Inflammatory macrophage (primary cell): ENCODE measurements at places on chromosomes 7 and 10.

- no peak for DNase-seq
These were observed 116.3 kb upstream of the SHH start for GRCh38 chr7:155928583-155928982.

DNA sequence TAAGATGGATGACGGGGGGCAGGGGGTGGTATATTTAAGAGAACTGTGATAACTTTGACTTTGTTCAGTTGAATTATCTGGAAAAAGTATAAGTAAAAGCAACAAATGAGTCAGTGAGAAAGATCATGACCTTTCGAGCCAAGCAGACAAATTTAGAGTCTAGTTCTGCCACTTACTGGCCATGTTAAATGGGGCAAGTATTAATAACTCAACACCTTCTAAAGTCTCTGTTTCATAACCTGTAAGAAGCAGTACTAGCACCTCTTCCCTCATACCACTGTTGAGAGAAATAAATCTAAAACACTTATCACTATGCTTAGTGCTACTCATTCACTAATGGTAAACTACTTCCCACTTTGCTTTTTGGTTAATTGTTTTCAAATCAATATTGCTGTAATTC, 604.4 kb upstream of the LRRN3 start:
- DNase-seq: no peak

DNA sequence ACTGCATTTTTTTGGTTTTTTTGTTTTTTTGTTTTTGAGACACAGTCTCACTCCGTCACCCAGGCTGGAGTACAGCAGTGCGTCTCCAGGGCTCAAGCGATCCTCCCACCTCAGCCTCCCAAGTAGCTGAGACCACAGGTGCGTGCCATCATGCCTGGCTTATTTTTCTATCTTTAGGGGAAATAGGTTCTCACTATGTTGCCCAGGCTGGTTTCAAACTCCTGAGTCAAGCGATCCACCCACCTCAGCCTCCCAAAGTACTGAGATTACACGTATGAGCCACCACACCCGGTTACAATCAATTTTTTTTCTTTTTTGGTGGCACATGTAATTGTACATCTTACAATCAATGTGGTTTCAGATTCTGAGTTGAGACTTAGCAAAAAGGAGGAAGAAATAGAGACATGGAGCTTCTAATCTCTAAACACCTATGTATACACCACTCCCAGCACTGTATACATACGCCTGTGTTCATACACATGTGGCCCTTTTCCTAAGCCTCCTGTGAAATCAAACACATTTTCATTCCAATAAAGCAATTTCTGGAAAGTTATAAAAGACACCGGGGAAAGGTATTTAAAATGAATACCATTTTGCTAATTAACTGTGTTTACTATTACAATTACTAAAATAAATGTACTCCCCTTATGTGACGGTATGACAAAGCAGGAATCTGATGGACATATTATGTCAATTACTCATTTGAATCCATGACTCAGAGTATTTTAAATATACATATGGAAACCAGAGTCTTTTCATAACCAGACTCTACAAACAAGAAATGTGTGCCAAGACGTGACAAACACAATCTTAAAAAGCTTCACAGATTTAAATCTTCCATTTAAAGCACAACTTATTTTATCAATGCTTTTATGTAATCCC, 40.9 kb downstream of the SMURF1 start:
- DNase-seq: no peak

DNA sequence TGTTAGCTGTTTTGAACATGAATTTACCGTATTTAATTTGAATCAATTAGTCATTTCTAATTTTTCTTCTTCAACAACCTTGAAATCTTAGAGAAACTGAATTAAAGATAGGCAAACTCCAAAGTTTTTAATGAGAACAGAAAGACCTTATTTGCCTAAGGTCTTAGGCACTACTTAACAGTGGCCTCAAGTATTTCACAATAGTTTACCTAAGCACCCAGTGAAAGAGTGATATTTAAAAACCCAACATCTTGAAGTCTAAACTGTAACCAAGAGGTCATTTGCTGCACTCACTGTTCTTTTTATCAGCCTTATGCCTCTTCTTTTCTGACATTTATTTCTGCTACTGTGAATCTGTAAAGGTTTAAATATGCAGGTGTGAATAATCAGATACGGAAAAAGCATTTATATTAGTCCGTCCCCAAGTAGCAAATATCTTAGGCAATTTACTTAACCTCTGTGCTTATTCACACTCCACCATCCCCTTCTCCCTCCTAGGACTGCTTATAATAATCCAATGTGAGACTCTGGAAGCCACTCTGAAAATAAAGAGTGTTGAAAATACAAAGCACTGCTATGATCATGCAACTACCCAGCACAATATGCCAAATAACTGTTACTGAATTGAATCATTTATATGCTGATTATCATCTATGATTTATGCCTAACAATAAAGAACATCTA, 105.7 kb downstream of the ELAPOR2 start:
- no peak for DNase-seq

GRCh38 chr7:17690030-17690429, 250.3 kb downstream of the SNX13 start:
- peak; percentile 79 for DNase-seq

DNA sequence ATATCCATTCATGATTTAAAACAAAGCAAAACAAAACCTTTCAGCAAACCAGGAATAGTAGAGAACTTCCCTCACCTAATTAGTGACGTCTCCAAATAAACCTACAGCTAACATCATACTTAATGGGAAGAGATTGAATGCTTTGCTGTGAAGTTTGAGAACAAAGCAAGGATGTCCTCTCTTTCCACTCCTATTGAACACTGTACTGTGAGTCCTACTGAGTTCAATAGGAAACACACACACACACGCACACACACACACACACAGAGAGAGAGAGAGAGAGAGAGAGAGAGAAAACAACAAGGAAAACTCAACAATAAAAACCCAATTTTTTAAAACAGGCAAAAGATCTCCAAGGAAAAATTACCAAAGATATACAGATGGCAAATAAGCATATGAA, 32.3 kb downstream of the PODXL start:
- DNase-seq: no peak

GRCh38 chr7:114689406-114689805, 232.5 kb upstream of the MDFIC start:
- DNase-seq: no peak

- DNase-seq: no peak
These were observed 11.7 kb downstream of the SLC39A12 start for GRCh38 chr10:17963431-17963830.

- no peak for DNase-seq
These were observed 512.0 kb downstream of the KIF20B start for GRCh38 chr10:90213346-90213745.

GRCh38 chr7:130091999-130092398, 21.7 kb downstream of the KLHDC10 start:
- no peak for DNase-seq

DNA sequence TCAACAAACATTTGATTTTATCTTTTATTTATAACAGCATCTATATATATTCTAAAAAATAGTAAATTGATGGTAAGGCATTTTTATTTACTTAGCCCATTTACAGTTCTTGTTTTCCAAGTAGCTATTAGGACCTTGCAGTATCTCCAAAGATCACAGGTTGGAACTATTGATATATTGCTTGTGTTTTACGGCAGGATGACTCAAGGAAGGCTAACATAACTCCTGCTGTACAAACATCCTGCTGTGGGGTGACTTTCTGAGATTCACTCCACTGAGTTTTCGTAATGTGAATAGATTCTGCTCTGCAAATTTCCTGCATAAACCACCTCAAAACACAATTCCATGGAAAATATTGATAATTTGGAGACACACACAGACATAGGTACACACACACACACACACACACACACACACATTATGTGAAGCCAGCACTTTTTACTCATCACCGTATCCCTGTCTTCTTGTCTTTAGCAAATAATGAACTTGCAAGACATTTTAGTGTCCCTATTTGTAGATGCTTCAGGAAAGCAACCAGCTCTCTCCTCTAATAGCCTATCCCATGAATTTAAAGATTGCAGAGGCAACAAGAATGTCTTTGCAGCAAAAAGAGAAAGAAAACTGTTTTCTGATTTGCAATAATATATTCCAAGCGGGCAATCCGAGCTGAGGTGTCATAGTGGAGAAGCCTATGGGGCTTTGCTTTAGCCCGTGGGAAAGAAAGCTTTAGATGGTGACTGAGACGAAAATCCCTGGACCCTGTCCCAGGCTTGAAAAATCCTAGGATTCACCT, 722 bp downstream of the AGR2 start:
- no peak for DNase-seq

DNA sequence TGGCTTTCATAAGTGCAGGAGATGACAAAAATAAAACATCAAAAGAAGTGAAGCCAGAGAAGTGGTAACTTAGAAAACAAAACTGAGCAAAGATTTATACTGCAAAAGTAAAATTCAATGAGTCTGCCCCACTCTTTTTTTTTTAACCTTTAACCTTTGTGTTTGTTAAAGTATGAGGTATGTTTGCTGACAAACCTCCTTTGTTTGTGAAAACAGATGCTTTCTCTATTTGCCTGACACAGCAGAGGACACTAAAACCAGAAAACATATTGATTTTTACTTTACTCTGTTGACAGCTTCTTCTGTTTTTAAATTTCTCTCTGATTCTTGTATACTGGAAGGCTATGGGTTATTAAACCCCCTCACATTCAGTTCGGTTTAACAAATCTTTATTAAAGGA, 57.6 kb downstream of the SGMS1 start:
- no peak for DNase-seq

DNA sequence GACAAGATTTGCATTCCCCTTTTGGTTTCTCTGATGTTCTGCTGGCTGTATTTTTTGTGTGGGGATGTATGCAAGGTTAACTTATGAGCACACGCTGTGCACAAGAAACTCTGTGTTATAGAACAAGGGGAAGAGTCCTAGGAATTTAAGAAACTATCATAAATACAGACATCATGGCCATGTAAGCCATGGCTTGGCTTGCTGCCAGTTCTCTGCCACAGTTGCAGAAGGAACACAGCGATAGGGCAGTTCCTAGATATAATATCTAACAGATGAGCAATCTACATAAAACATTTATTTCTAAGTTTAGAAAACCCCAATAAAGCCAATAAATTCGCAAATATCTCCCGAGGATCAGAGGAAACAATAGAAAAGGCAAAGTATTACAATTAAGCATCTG, 153.3 kb downstream of the LRRTM3 start:
- no peak for DNase-seq

DNA sequence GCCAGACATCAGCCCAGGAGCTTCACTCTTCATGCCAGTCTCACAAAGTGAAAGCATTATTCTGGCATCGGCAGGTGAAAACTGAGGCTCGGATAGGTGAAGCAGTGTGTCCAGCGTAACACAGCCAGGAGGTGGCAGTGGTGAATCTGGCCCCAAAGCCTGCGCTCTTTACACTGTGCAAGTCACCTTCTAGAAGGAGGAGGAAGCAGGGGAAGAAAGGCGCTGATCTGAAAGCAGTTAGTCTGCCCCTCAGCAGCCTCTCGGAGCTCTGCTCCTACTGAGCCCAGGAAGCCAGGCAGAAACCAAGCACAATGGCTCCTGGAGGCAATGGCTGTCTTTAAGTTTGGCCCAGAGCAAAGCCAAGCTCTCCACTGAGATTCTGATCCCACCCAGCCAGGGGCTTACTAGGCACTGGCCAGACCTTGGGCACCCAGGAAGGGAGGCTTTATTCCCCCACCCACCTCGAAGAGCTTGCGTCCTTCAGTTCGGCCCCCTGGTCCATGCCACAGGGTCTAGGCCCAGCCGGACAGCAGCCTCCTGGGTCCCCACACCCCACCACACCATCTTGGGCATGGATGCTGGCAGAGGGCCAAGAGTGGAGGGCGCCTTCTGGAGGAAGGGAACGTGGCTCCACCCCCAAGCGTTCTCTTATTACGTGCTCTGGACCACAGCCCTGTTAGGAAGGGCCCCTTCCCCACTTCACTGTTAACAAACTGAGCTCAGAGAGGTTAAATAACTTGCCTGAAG, 104.5 kb downstream of the GRID1 start:
- DNase-seq: no peak

DNA sequence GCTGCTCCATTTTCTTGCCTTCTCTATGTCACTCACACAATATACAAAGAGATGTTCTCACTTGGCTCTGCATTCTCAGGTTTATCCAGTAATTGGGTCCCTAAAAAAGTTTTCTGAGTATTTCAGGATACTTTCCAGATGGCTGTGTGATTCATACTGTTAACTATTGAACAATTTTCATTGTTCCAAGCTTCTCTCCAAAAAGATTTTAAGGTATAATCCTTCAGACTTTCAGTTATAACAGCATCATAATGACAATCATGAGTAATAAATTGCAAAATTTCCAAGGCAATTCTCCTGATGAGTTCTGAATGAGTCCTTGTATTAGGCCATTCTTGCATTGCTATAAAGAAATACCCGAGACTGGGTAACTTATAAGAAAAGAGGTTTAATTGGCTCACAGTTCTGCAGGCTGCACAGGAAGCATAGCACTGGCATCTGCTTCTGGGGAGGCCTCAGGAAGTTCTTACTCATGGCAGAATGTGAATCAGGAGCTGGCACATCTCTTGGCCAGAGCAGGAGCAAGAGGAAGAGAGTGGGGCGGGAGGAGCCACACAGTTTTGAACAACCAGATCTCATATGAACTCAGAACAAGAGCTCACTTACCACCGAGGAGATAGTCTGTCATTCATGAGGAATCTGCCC, 148.1 kb downstream of the SLC16A9 start:
- no peak for DNase-seq

DNA sequence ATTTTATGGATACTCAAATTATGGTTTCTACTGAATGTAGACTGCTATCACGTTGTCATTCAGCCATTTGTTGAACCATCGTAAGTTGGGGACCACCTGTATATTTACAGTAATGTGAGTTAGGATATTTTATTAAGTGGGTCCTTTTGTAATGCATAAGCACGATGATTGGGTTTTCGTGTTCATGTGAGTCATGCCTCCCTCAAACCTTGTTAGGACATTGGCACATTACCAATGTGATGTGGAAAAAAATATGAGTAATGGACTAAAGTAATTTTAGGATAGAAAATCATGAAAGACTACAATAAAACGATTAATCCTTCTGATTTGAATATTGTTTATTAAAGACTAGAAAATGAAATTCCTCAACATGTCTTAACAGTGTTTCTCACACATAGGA, 8.7 kb downstream of the SMC3 start:
- no peak for DNase-seq

- no peak for DNase-seq
These were observed 132.3 kb downstream of the PLXNA4 start for GRCh38 chr7:132443761-132444520.

DNA sequence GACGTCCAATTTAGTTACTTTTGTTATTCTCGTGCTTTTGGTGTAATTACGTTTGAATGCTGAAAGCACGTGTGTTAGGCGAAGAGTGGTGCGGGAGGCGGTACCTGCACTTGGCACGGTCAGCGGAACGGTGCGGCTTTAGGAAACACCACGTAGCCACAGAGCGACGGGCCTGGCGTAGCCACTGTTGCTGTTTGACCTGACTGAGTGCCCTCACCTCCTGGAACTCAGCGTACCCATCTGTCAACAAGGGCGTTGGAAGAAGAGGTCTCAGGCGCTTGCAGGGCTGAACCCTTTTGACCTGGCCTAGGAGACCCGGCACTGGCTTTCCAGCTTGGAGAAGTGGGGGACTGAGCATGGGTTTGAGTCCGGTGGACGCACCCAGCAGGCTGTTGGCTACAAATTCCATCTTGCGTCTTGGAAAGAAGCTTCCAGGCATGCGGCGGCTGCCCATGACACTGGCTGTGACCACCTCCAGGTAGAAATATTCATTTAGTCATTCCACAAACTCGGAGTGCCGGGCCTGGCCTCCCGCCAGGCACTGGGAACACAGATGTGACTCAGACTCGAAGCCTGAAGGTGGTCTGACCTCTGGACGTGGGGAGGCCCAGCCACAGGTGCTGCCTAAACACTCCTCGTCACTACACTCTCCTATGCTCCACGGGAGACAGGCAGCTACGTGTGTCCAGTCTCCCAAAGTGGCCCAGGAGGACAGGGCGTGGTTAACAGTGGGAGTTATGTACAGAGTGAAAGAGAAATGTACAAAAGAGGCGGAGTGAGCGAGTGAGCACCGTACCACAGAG, 22.2 kb downstream of the FAM20C start:
- no peak for DNase-seq
